Urinary bladder (tissue), 4 donors: ENCODE measurements at places on chromosomes 6 and 20.

GRCh38 chr6:12266571-12266970 lies 23.6 kb upstream of the EDN1 start:
- DNase-seq: no peak

DNA sequence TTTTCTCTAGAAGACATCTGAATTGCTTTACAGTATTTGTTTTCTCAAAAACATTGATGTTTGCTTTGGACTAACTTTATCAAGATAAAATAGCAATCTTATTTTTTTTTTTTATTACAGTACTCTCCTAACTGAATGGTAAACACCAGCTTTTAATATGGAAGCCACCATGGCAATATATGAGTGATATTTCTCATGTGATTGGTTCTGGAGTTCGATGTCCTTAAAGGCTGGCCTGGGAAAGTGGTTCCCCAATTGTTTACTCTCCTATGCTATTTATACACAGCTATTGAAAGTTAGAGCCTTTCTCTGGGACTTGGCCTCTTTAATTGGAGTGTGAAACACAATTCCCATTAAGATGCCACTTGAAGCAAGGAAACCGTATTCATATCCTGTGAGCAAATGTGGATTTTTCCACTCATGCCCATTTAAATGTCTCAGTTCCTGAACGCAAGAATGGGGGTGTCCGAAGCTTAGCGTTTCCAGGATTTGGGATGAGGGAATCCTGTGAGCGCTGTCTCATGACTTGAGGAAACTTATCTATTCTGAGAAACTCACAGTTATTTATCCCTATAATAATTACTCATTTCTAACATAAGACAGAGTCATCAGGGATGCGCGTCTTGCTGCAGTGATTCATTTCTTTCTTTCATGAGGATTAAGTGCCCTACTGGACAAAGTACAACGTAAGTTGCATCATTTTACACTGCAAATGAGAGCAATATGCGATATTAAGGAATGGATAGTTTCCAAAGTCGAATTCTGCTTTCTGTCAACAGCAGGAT lies 143.3 kb upstream of the PREP start:
- DNase-seq: no peak

DNA sequence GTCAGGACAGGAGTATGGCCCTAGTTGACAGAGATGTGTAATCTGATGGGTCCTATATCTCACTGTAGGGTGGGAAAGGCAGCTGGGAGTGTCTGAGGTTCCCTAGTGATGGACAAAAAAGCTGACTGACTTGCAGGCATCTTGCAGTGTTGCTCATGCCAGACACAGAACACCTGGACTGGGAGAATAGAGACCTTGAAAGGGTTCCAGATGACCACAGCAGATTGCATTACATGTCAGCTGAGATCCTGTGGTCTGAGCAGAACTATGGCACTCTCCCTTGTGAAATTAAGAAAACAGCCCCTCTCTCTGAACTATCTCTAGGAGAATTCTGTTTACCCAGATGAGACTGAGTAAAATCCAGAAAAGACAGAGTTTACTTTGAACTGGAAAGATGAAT lies 212.6 kb upstream of the MAN1A1 start:
- no peak for DNase-seq

- DNase-seq: no peak
Measured at GRCh38 chr6:6881438-6882225, 226.1 kb upstream of the RREB1 start.

GRCh38 chr20:59604741-59605600 lies 631 bp downstream of the PHACTR3 start:
- no peak for DNase-seq

DNA sequence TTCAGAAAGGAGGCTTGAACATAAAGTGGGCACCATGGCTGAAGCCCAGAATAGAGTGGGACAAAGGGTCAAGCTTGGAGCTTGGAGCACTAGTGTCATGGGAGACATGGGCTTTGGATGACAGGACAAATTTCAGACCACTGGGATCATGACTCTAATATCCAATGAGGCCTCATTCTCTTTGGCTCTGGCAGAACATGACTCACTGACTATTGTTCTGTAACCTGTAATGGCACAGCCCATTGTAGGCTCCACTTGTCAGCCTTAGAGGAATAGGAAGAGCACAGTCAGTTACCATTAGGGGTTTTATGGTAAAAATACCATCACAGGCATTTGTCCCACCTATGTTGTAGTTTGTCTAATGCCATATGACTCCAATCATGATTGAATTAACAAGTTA lies 34.0 kb upstream of the MMS22L start:
- DNase-seq: no peak

GRCh38 chr6:164159061-164159460 lies 744.5 kb downstream of the QKI start:
- DNase-seq: no peak

- no peak for DNase-seq
Measured at GRCh38 chr6:35919085-35919826, 1.6 kb downstream of the SRPK1 start.

DNA sequence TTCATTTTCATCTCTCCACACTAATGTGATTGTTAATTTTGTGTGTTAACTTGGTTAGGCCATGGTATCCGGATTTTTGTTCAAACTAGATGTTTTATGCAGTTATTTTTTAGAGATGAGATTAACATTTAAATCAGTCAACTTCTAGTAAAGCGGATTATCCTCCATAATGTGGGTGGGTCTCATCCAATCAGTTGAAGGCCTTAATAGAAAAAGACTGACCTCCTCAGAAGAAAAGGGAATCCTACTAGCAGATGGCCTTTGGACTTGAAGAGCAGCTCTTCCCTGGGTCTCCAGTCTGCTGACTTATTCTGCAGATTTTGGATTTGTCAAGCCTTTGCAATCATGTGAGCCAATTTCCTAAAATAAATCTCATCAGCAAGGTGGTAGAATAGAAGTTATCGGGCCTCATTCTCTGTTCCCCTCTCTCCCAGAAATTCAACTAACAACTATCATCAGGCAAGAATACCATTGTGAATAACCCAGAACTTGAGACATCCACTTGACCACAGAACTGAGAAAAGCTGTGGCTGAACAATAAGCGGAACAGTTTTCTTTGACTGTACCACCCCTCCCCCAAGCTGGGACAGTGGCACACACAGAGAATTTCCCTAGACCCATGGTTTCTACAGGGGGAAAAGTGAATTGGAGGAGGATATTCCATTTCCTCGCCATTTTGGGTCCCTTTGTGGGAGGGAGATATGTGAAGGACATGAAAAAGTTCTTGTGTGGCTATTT lies 323.0 kb downstream of the UTRN start:
- no peak for DNase-seq

- DNase-seq: no peak
Measured at GRCh38 chr6:157769776-157770426, 53.1 kb upstream of the SNX9 start.
